ENCODE measurements at places on chromosomes 5 and 9.
A peak's percentile ranks its signal among the peaks of the same experiment; 100 is the strongest.

DNA sequence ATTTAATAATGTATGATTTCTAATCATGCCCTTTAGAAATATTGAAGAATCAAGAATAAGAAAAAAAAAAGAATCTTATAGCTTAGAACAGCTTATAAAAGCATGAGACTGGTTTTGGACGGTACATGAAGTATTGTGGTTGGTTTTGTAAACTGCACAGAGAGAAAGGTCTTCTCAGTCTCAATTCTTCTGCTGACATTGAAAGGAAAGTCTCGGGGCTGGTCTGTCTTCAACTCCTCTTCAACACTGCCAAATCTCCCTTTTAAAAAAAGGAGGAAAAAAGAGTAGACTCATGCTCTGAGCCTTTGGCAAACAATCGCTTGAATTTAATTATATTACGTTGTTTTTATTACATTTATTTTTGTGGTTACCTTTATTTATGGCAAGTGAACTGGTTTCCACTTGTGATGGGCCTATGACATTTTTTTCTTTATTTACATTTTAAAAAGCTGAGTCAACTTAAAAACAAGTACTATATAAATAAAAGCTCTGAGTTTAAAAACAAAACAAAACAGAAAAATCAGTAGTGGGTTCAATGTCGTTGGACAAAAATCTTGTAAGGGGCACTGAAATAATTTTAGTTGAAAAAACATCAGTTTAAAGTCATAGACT, 32.8 kb upstream of the EBF1 start:
- no peak for DNase-seq

- DNase-seq, result no peak
Observed at GRCh38 chr5:31407921-31408693, 123.8 kb downstream of the DROSHA start.

DNA sequence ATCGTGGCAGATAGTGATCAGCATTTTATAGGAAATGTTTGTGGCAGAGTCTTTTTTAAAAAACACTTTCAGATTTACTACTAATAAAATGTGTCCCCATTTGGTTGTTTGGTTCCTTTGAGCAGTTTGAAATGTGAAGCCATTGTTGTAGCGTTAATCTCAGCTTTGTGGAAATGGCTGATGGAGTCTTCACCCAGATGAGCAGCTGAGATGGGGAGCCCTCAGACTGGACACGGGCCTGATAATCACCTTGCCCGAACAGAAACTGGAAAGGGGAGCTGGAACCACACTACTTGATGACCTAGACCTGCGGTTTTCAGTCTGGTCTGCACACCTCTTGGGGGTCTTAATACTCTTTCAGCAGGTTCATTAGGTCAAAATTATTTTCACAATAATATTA, 20.6 kb upstream of the ANP32B start:
- DNase-seq, result no peak

- DNase-seq, result no peak
Observed at GRCh38 chr5:75140277-75140676, 87.9 kb upstream of the GCNT4 start.

DNA sequence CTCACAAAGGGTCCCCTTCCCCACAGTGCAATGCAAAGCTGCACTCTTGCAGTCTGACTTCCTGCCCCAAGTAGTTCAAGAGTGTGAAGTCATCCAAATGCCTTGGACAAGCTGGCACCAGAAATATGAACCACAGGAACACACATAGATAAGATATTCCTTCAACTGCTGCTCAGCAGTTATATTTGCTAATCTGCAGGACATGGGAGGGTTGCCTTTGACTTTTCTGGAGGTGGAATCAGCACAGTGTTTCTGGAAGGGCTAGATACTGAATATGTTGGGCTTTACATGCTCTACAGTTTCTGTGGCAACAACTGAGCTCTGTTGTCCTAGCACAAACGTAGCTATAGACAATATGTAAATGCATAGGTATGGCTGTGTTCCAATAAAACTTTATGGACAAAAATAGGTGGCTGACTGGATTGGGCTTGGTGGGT, 96.7 kb upstream of the PCA3 start:
- peak; percentile 19 for DNase-seq

- no peak for DNase-seq
Observed at GRCh38 chr9:116336133-116336862, 182.7 kb downstream of the PAPPA start.

DNA sequence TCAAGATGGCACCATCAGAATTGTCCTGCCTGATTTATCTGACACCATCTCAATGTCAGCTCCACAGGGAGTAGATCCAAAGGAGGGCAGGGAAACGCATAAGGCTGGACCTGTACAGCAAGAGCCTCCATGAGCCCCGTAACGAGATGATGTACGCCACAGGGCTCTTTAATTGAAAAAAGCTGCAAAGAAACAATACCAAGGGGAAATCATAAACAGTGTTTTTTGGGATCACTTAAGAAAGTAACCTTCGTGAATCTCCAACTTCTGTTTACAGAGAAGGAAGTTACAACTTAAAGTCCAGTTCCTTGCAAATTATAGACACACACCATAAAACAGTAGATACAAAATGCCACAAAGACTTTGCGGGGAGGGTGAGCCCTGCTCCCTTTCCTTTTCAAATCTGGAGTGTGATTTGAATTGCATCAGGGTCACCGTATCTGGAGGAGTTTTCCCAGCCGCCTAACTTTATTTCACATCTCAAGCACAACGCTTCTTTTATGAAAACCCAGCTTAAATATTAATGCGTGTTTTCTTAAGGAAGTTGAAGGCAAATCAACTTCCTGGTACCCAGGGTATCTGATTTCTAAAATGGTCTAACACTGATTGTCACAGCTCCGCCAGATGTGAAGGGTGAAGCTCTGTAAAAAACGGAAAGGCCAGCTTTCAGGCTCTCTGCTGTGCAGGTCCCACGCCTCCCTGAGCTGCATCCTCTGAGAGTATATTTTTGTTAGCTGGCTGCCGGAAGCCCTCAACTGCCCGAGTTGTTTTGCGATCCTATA, 88.9 kb downstream of the EBF1 start:
- DNase-seq, result no peak

All from hepatic stellate cell (primary cell).